ENCODE measurements at places on chromosomes 6 and 20.

DNA sequence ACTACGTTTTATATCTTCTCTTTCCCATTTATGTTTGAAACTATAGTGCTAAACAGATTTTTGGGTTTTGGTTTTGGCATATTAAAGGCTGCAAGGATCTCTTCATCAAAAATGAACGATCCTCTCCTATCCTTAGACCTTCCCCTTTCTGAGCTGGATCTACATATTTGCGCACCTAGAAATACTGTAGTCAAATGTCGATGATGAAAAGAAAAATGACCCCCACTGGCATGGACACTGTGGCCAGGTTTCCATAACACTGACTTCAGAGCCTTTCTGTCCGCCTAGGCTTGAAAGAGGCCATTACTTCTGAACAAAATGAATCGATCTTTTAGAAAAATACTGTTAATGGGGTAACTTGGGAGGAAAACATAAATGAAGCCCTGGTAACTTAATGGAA, 5.8 kb downstream of the FLRT3 start:
- no peak for DNase-seq

GRCh38 chr6:126188279-126188909, 151.5 kb upstream of the CENPW start:
- peak; percentile 39 for DNase-seq

DNA sequence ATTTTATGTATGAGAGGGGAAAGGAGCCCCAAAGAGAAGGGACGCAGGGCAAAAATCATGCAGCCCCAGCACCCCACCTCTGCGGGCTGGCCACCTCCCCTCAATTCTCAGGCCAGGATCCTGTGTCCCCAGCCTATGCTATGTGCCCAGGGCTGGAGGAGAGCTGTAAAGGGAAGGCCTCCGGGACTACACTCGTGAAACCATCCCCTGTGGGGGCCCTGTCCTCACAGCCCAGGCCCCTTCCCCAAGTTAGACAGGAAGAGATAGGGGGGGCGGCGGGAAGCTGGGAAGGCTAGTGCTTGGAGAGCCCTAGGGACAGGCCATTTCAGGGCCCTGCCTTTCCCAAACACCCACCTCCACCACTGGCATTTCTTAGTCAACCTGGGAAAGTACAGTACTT, 1.4 kb upstream of the COL11A2 start:
- no peak for DNase-seq

DNA sequence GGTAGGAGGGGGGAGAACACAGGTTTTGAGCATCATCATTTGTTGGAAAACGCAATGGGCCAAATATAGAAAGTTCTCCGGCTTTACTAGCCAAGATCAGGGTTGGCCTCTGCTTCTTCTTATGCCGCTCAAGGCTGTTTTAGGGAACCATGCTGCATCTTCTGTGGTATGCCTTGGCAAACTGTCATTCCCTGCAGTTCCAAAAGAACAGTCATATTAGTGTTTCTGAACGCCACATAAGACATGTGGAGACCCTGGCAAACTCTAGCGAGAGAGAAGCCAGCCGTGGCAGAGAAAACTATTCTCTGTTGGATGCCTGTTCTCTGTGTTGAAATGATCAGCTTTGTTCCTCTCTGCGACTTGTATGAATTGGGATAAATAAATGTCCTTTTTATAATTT, 10.8 kb downstream of the ACTR5 start:
- no peak for DNase-seq

- DNase-seq = no peak
These were observed 12.4 kb downstream of the SLC22A23 start for GRCh38 chr6:3444276-3445088.

DNA sequence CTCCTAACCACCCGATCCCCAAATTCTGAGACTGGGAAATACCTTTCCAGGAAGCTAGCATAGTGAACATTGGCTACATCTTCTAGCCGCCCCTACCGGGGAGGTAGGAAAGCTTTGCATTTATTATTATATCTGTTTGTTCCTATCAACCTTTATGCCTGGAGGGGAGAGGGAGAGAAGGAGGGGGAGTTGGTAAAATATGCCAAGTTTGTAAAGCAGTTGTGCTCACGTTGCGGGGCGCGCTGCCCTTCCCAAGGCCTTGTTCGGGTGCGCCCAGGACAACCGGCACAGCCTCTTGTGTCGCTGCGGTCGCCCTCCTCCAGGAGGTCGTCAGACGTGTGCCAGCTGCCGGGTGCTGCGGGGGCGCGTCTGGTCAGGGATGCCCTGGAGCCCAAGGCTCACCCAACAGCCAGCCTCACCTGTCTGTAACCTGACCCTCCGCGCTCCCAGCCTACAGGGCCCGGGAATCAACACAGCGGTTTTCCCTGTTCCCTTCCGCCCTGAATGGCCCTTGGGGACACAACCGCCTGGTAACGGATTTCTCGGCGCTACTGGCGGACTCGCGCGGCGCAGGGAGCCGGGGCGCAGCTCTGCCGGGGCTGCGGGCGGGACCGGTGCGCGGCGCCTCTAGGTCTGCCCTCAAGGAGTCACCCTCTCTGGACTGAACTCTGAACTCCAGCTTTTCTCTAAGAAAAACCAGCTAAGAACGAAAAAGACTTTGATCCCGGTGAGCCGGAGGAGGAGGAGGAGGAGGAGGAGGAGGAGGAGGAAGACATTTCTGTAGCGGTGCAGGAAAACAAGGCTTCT, 1.1 kb upstream of the OVOL2 start:
- no peak for DNase-seq

GRCh38 chr6:39572661-39573340, 152.4 kb downstream of the KIF6 start:
- peak; percentile 34 for DNase-seq

DNA sequence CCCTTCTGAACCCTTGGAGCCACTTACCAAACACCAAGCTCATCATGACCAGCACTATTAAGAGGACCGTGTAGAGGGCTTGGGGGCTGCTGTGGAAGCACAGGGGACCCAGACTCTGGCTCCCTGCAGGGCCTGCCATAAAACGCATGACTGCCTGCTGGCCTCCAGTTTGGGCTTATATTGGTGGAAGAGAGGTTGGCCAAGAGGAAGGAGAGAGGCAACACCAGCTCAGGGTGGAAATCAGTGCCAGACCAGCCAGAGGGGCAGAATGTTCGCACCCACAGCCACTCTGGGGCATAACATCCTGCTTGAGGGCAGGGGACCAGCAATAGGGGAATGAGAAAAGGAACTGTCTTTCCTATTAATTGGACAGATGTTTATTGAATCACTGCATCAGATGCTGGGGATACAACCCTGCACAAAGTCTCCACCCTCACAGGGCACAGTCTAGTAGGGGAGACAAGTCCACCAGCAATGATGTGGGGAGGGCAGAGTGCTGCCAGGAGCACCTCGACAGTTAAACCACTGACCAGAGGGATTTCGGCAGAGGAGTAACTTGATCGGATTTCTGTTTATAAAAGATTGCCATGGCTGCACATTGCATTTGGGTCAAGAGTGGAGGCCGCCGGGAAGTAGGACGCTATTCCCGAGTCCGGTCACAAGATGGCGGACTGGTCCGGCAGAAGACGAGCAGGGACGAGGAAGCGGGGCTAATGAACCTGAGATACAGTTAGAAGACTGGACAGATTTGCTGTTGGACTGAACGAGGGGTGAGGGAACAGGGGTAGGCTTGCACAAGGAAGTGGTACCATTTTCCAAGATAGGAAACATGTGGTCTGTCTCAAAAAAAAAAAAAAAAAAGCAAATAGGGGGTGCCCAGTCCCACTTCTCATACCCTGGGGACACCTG, at the start of gene LY6G5C:
Gene LY6G5C (minus strand): TSS at position 842 of the 909 bp plus-strand sequence. CDS start 694 bp downstream, at position 148.
- peak; percentile 90 for DNase-seq

GRCh38 chr6:37182736-37183590, 13.0 kb downstream of the PIM1 start:
- DNase-seq = no peak

DNA sequence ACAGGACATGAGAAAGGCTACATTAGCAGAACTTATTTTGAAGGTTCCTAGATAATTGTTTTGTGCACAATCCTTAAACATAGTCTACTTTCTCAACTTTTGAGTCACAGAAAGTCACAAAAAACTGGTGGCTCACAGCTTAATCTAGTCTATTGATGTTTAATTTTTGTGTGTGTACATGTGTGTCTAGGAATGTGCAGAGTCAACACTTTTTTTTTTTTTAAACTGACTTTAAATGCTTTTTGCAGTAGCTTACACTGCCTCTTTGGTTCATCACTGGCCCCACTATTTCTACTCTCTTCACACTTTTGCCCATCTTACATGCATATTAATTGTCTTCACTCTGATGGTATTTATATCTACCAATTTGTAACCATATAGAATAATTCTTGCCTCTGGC, 566.9 kb downstream of the BCKDHB start:
- no peak for DNase-seq

GRCh38 chr6:90175627-90176538, 120.8 kb downstream of the BACH2 start:
- DNase-seq = no peak

DNA sequence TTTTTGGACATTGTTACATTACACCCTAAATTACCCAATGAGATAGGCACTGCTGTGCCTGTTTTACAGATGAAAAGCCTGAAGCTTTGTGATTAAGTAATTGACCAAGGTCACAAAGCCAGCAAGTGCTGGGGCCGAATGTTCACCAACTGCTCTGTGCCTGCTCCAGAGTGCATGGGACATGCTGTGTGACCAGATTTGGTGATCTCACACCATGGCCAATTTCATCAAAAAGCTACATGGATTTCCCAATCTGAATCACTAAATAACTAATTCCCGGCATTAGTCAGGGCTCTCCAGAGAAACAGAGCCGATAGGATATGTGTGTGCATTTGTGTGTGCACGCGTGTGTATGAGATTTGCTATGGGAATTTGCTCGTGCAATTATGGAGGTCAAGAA, 228.3 kb upstream of the ECI2 start:
- no peak for DNase-seq

Data from mesenchymal stem cell (in vitro differentiated cells and primary cell).